Activated CD4-positive, CD25-positive, alpha-beta regulatory T cell (primary cell): ENCODE measurements at places on chromosomes 3 and 15.
A peak's percentile ranks its signal among the peaks of the same experiment; 100 is the strongest.

GRCh38 chr3:76585794-76586392 lies 454.0 kb upstream of the ROBO2 start:
- no peak for DNase-seq

GRCh38 chr3:144470666-144471065 lies 499.0 kb downstream of the DIPK2A start:
- no peak for DNase-seq

GRCh38 chr3:193899001-193899400 lies 236.9 kb upstream of the HES1 start:
- no peak for DNase-seq

DNA sequence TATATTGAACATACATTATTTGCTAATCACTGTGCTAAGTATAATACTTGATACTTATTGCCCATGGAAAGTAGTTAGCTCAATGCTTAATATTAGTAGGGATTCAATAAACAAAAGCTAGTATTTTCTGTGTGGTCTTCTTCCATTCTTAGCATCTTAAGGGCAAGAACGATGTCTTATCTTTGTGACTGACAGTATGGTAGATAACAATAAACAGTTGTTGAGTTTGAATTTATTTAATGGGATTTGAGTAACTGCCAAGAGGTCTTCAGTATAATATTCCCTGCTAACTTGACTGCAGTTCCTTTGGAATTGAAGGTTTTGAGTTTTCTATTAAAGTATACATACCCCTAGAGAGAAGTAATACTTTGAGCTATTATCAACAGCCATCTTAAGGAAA lies 70.1 kb downstream of the ZNF609 start:
- DNase-seq = no peak

GRCh38 chr15:87947560-87947959 lies 309.0 kb downstream of the NTRK3 start:
- no peak for DNase-seq

DNA sequence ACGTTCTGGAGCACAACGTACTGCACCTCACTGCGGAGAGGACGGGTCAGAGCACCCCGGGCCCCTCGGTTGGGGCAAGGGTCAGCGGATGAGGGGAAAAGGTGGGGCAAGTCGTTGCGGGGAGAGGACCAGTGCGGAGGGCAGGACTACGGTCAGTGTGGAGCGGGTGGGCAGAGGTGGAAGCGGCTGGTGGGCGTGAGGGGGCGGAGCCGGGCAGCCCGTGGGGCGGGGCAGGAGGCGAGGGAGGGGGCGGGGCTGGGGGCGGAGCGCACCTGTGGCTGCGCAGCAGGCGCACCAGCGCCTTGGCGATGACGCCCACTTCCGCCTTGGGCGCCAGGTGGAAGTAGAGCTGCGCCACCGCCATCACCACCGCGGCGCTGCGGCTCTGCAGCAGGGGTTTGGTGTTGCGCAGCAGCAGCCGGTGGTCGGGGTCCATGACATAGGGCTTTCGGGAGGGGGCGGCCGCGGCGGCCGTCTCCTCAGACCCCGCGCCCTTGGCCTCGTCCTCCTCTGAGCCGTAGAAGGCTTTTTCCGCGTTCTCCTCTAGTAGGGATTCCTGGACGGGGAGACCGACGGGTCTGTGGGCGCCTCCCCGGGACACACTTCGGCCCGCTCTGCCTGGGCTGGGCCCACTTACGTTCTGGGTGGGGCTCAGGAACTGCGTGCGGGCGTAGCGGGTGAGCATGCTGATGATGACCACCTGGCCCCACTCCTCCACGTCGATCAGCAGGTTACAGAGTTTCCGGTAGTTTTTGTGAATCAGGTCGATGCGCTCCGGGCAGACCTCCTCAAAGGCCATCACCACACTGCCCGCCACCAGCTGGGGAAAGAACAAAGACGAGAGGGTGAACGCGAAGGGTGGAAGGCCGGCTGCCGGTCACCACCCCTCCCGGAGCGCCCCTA lies 29.2 kb downstream of the AP3B2 start:
- DNase-seq = peak; percentile 46

GRCh38 chr15:69679623-69680228 lies 227.1 kb downstream of the RPLP1 start:
- DNase-seq = no peak

DNA sequence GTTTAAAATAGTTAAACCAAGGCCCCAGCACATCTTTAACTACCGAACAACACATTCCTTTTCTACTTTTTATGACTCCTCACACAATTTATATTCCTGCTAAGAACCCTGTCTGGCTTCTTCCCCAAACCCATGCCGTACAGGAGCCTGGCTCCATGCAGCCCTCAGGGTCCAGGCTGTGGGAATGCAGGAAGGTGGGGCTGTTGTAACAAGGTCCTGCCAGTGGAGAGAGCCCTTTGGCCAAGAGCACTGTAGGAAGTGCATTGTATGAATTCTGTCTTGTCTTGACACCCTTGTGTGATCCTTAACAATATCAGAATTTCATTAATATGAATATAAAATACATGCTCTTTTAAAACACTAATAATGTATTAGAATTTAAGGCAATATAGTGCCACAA lies 563.8 kb downstream of the TBL1XR1 start:
- DNase-seq = no peak

- peak; percentile 22 for DNase-seq
Observed at GRCh38 chr3:45994419-45995235, 997 bp downstream of the FYCO1 start.

DNA sequence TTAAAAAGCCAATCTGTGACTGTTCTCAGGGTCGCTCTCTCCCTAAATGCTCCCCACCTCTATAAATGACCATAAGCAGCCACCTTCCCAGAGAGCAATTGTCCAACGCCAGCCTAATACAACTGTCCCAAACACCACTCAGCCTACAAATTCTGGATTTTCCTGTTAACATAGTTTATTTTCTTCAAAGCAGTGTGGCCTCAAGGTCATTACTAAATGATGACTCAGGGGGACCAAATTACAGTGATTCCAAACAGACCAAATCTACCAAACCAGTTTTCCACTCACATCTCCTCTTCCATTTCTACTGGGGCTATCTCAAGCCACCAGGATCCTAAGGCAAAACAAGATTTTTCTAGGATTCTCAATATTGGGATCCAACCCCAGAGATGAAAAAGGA lies 22.5 kb downstream of the HEXA start:
- DNase-seq = no peak

GRCh38 chr3:120275618-120276017 lies 9.4 kb downstream of the GPR156 start:
- no peak for DNase-seq

GRCh38 chr3:121998030-121998580 lies 23.9 kb downstream of the ILDR1 start:
- no peak for DNase-seq

- no peak for DNase-seq
Observed at GRCh38 chr3:114469070-114469469, 175.2 kb downstream of the TIGIT start.

DNA sequence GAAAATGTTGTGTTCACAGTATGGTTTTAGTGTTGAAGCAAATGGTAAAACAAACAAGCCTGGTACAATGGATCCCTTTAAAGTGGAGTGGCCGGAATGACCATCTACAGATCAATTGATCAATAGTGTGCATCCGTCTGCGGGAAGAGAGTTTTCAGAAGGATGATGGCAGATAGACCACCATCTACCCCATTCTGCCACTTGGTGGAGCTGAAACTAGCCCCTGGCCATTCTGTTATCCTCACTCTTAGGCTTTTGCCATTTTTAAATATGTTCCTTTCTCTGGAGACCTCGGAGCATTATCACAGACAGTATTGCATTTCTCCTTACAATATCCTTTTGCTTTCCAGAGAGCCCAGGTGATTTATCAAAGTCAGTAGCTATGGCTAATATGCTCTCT lies 258.9 kb upstream of the CFAP20DC start:
- no peak for DNase-seq

GRCh38 chr15:31408724-31409123 lies 82.1 kb downstream of the KLF13 start:
- no peak for DNase-seq

DNA sequence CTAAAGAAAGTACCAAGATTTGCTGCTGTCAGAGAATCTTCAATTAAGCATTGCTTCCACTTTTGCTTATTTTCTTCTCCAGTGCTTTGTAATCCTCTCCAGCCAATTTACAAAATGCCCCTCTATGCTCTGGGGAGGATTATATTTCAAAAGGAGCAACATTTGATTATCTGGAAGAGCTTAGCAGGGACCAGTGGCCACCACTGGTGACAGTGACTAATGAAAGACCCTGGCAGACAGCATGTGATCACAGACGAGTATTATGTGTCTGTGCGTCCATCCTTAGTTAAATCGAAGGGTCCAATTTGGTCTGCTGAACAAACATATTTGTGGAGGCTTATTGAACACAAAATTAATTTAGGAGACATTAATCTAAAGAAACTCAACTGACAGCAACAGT lies 152.6 kb downstream of the ZNF621 start:
- DNase-seq = no peak

DNA sequence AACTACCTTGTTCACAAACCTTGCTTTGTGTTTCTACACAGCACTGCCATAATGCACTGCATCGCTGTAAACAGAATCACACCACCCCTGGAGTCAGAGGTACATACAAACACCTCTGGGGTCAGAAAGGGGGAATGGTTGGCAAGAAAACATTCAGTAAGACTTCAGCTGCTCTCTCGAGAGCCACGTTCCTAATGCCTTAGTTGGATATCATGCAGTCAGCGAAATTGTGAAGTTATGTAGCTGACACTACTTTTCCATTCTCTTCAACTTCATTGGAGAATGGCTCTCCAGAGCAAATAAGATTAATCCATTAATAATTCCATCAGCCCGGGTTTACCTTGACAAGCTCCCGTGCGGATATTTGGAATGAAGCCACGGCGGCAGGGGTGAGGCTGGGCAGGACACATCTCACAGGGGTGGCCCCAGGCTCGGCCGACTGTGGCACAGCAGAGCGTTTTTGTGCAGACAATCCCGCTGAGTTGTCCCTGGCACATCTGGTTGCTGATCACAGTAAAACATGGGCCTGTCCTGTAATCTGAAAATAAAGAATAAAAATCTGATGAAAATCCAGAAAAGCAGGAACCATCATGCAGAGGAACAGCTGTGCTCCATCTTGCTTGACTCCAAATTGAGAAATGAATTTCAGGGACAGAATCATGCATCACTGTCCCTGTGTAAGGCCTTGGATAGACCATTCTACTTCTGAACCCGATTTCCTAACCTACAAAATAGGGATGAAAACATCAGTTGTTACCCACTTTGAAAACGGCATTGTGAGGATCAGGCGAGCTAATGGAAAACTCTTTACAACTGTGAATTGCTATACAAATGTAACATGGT lies 108.0 kb downstream of the FBN1 start:
- DNase-seq = no peak

DNA sequence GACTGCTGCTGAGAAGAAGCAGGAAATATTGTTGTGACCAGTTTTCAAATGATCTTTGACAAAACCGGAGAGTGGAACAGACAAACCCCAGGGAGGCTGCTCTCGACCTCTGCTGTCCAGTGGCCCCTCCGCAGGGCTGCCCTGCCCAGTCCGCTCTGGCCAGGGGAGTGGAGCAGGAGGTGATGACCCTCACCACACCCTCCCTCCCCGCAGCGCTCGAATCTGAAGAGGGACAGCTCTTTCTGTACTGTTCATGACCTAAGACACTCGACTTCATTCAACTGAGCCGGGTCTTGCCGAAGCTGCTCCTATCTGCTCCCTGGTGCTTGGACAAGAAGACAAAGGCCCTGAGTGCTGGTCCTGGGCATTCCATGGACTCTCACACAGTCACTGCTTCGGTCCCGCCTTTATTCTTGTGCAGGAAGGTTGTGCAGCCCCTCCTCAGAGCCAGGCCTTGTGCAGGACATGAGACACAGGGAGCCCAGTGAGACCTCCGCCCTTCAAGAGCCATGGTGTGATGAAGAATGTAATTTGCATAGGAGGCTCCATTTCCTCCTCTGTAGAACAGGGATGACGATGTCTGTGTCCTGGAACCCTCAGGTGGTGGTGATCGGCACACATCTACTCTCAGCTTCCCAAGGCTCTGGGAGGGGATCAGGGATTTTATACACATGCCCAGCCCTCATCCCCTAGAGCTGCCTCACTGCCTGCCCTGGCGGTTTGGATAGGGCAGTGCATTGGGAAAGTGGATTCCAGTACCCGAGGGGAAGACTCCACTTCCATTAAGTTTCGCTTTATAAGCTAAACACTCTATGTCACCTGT lies 97.1 kb upstream of the PRR20G start:
- DNase-seq = no peak

- no peak for DNase-seq
Observed at GRCh38 chr3:70863049-70863448, 550.6 kb upstream of the MDFIC2 start.

GRCh38 chr3:27031476-27031875 lies 337.7 kb downstream of the NEK10 start:
- DNase-seq = no peak

DNA sequence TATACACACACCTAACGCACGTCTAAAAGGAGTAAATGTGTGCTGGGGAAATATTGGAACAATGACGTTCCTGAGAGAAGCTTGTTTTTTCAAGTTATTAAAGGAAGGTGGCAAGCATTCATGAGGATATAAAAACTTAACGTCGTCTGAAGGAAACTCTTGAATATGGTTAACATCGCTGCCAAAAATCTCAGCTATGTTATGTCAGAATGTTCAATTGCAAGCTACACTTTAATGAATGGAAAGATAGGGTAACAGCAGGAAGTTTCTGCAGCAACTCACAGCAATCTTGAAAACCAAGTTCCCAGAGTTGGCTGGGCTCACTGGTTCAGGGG lies 54.3 kb upstream of the MEF2A start:
- DNase-seq = no peak

DNA sequence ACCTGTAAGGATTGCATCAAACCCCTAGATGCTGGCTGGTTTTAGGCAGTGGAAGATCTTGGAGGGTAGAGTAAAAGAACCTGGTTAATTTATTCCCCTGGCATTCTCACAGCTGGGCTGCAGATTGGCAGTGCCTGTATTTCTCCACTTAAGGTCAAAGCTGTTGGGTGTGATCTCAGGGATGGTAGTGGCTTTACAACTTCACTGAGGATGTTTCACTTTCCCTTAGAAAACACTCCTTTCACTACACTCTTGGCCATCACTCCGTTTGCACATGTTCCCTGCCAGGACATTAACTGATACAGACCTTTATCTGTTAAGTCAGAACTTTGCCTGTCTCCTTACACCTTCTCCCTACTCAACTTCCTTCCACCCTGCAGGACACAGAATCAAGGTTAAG lies 779.1 kb upstream of the SEMA6D start:
- DNase-seq = no peak

- no peak for DNase-seq
Observed at GRCh38 chr3:102332205-102332604, 102.6 kb upstream of the ZPLD1 start.

GRCh38 chr3:18888370-18888769 lies 259.9 kb upstream of the KCNH8 start:
- no peak for DNase-seq

- DNase-seq = no peak
Observed at GRCh38 chr3:102053375-102053989, 204.2 kb downstream of the NFKBIZ start.

DNA sequence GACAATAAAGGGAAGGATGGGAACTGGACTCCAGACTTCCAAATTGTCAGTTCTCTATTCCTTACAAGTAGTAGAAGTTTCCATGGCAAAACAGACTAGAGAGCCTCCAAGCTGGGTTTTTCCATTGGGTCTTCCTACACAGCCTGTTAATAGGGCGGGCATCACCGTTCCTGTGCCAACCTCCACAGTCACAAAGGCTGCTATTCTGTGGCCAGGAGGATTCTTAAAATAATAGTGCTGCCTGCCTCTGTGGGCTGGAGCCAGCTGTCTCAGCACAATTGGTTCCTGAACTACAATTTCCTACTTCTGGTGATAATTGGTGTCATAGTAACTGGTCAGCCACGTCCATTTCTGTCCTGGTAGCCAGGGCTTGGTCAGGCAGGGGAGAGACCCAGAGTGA lies 38.6 kb downstream of the LYZL4 start:
- no peak for DNase-seq
